ENCODE measurements at places on chromosomes 1 and 21.

DNA sequence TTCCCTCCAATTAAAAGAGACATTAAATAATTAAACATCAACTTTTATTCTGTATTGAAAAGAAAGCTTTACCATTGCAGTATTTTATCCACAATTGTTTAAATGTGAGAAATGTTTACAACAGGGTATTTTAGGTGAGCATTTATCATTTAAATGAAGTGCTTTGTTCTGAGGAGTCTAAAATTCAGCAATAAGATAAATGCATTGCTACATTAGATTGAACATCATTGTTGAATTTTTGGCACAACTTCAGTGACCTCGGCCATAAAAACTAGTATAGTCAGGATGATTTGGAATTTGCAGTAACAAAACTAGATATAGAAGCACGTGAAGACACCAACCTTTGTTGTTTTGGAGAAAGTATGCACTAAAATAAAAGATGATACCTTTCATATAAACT, 692.9 kb downstream of the USP25 start:
- no peak for DNase-seq

GRCh38 chr1:155713075-155713474, 24.2 kb downstream of the DAP3 start:
- no peak for DNase-seq

GRCh38 chr1:216598448-216598847, 124.8 kb downstream of the ESRRG start:
- DNase-seq = no peak

DNA sequence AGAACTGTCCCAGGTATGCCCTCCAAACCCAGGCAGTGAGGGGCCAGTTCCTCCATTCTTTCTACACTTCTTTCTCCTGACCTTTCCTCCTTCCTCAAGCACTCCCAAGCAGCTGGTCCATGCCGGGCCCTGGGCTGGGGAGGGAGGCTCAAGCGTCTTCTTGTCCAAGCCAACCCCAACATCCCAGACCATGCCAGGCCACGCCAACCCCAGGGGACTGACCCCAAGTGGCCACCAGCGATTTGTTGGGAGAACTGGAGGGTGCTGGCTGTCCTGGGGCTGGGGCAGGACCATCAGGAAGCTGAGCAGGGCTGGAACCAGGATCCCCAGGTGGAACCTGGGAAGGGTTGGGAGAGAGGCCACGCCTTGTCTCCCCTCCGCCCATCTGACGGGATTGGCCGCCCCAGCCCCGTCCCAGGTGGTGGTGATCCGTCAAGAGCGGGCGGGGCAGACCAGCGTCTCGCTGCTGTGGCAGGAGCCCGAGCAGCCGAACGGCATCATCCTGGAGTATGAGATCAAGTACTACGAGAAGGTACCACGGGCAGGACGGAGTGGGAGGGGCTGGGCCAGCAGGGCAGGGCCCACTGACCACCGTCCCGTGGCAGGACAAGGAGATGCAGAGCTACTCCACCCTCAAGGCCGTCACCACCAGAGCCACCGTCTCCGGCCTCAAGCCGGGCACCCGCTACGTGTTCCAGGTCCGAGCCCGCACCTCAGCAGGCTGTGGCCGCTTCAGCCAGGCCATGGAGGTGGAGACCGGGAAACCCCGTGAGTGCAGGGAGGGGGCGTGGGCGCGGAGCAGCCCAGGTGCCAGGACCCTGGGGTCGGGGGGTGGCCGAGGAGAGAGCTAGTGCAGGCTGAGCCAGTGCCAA, 29.9 kb downstream of the EPHA8 start:
- DNase-seq = no peak

DNA sequence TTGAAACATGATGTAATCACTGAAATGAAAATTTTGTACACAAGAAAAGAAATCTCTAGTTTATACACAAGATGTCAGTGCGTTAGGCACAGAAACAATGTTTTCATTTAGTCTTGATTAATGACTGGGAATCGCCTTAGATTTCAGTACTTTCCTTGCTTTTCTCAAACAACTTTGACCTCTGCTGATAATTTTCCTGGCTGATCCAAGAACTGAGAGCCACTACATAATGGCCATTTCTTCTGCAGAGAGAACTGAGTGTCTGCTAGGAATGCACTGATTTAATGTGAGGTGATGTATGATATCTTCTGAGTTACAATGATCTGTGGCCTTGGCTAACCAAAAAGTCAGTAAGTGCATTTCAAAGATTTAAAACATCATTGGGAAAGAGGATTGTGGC, 308.1 kb downstream of the CTH start:
- DNase-seq = no peak

Data from prostate gland (tissue), 2 donors.